ENCODE measurements at places on chromosomes 11 and 22. TPM values are rescaled to one million over a fixed set of nuclear protein-coding genes. Genes with fewer than 3 reads are reported as not detected.

GRCh38 chr11:87425943-87426342 is 388.2 kb downstream of the TMEM135 start:
- no peak overlapping the region for H3K4me3 ChIP-seq
- H3K36me3 ChIP-seq, result no peaks in the 10 kb centered on the region
- no peaks in the 10 kb centered on the region for H3K27me3 ChIP-seq
- no peak overlapping the region for H3K27ac ChIP-seq

- H3K36me3 ChIP-seq, result no peaks in the 10 kb centered on the region
- H3K4me1 ChIP-seq, result peaks cover 6% of the 10 kb centered on the region
- no peak for DNase-seq
- no peak overlapping the region for H3K4me3 ChIP-seq
These were observed 11.4 kb downstream of the MPEG1 start for GRCh38 chr11:59201353-59201752.

CST6 gene
- polyA plus RNA-seq, result 0.30 TPM

KCNJ5 gene
- polyA plus RNA-seq, result 0.42 TPM

DNA sequence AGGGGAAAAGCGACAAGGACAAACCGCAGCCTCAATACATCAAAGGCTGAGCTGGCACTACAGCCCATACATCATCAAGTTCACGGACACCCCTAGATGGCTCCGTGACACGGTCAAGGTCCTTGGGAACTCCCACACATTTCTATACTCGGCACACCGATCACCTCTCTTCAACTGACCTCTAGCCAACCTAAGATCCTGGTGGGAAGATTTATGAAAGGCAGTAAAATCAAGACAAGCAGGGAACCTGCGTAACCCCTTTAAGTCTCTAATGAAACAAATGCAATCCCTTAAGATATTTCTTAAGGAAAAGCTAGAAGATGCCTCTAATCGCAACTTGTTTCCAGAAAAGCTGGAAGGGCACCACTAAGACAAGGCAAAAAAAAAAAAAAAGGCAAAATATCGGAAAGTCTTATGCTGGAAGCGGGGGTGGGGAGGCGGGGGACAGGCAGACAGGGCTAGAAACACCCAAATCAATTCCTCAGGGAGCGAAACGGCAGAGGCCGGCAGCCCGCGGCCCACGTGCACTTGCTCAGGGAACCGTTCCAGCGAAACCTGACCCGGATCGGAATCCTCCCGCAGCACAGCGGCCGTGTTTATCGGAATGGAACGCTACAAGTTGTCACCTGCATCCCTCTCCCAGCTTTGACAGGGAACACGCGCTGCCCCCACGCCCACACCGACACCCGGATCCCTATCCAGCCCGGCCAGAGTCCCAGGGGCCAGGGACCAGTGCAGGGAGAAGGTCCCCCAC is 1.4 kb downstream of the ARHGAP20 start:
- peak; percentile 54 for DNase-seq
- H3K36me3 ChIP-seq, result no peaks in the 10 kb centered on the region
- H3K4me3 ChIP-seq, result peak overlapping the region; percentile 69
- H3K27me3 ChIP-seq, result no peaks in the 10 kb centered on the region
- no peak overlapping the region for H3K27ac ChIP-seq

All from ovary (tissue), 10 donors.